ENCODE measurements at places on chromosomes 12 and 14.

GRCh38 chr14:104423701-104424405, 155.7 kb upstream of the C14orf180 start:
- DNase-seq = no peak

DNA sequence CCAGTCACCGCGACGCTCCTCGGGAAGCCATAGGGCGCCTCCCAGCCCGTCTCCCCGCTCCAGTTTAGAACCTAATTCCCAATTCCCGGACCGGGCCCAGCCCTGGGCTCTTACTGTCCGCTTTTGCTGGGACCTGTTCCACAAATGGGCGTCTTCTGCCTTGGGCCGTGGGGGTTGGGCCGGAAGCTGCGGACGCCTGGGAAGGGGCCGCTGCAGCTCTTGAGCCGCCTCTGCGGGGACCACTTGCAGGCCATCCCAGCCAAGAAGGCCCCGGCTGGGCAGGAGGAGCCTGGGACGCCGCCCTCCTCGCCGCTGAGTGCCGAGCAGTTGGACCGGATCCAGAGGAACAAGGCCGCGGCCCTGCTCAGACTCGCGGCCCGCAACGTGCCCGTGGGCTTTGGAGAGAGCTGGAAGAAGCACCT, 797 bp downstream of the UNG start:
- DNase-seq = peak; percentile 74

DNA sequence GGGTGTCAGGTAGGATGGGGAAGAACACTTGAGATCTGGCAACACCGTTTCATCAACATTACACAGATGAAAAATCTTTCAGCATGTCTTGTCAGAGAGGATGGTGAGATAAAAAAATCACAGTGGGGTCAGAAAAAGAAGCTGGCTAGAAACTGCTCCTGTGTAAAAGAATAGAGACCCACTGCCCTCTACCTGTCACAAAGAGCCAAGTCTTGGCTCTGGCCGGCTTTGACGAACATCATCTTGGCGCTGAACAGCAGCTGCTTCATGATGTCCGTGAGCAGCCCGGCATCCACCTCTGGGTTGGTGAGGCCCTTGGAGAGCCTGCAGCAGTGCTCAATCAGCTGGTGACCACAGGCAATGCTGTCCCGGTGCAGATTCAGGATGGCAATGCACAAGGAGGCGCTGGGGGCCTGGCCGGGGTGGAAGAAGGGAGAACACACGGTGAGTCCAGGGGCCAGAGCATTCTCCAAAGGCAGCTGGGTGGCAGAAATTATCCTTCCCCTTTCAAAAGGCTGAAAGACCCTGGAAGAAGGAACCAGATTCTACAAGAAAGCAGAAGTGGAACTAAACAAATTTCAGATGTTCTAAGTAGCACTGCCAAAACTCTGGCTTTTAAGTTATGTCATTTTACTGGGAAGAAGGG, 50.2 kb downstream of the ZFYVE26 start:
- no peak for DNase-seq

DNA sequence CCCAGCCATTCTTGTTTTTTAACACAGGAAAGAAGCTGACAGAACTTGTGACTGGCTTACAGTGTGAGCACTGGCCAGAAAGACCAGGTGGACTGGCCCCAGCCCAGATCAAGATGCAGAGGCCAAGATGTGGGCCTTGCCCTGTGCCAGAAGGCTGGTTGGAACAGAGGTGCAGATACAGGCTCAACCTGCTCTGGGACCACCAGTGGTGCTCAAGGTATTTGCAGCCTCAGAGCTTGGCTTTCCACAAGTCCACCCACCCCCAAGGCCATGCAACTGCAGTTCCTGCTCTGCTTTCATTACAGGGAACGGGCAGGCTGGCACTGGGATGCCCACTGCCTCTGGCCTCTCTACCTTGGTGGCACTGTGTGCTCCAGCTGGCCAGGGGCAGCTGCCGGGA, 23.3 kb downstream of the ZFC3H1 start:
- no peak for DNase-seq

- no peak for DNase-seq
Observed at GRCh38 chr12:58893495-58893894, 26.8 kb downstream of the LRIG3 start.

- DNase-seq = no peak
Observed at GRCh38 chr12:110555577-110556406, 27.3 kb downstream of the PPTC7 start.

- DNase-seq = no peak
Observed at GRCh38 chr12:69330475-69331473, 17.4 kb upstream of the LYZ start.

DNA sequence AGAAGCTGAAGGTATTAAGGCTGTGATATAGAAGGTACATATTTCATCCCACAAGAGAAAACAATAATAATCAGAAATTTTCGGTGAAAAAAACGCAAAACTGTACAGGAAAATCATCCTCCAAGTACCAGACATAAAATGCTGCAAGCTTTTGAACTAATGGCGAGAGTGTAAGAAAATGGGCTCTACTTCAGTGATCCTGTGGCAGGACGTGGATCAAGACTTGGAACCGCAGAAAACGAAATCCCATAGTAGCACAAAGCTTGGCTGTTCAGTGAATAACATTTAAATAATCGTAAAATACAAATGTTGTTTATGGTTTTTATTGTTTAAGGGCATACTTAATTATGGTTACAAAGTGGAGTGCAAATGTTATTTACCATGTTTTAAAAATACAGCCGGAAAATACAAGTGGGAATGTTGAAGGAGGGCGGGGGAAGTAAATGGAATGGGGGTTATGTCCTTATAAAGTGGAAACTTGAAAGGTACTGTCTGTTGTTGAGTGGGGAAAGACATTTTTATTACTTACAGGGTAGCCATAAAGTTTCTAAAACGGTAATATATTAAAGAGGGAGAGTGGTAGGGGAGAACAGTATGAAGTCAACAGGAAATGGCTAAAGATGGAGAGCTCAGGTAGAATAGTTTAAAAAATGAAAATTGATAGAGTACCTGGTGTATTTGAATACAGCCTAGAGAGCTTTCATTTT, 1.1 kb downstream of the SMIM10L1 start:
- DNase-seq = no peak

DNA sequence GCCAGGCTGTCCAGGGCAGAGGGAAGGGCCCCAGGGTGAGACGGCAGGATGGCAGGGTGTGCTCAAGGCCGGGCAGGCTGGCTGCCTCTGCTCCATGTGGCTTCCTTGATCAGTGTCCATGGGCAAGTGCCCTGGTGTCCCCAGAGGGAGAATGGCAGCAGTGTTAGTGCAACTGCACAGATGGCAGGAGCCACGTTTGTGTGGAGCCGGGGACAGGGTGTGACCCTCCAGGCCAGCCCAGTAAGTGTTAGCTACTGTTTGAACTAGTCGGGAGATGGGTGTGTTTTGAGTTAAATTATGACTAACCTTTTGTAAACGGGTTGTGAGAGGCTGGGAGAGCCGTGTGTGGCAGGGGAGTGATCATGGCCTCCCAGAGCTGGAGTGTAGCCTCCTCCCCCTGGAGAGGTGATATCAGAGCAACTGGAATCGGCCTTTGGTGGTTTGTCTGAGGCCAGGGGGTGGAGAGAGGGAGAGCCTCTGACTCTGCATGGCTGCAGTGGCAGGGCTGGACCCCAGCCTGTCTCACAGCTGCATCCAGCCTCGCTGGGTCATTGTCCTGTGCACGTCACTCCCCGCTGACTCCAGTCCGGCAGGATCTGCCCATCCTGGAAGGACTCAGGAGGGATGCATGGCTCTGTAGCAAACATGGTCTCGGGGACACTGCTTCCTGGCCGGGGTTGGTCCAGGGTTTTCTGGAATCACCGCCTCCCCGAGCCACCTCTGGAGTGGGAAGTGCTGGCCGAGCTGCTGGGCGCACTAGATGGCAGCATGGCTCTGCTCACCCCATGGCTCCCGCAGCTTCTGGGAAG, 27.8 kb downstream of the AACS start:
- DNase-seq = peak; percentile 25

DNA sequence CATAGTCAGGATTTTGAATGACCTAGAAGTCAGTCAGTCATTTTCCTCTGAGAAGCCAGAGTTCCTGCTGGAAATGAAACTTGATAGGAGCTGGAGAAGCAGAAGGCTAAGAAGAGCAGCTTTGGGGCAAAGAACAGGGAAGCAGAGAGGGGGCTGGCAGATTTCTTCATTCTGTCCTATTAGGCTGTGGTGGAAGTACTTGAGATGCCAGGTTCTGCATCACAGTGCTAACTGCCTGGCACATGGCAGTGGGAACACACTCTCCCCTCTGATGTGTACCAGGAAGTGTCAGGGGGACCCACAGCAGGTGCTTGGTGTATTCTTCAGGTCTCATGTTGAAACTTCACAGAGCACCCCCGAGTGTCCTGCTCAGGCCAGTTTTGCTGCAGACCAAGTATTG, 61.0 kb downstream of the SUSD6 start:
- DNase-seq = no peak

- no peak for DNase-seq
Observed at GRCh38 chr12:39252628-39253027, 190.3 kb downstream of the KIF21A start.

DNA sequence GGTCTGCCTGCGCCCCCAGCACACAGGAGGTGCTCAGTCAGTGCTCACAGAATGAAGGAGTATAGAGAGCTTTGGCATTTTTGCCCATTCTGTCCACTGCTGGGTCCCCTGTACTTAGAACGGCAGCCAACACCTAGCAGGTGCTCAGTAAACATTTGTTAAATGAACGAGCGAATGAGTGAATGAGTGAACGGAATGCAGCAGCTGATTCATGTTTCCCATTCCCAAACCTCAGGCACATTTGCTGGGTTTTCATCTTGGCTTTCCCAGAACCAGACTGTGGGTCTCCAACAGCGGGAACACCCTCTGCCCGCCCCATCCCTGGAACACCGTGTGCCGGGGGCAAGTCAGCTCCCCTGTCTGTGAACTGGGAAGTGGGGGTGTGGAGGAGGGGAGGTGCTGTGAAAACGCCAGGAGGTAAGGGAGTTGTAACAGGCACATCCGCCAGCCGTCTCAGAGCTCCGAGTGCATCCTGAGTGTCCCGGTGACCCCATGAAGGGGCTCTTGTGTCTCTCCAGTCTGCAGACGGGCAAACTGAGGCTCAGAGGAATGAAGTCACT, 47.3 kb downstream of the SCARB1 start:
- no peak for DNase-seq

DNA sequence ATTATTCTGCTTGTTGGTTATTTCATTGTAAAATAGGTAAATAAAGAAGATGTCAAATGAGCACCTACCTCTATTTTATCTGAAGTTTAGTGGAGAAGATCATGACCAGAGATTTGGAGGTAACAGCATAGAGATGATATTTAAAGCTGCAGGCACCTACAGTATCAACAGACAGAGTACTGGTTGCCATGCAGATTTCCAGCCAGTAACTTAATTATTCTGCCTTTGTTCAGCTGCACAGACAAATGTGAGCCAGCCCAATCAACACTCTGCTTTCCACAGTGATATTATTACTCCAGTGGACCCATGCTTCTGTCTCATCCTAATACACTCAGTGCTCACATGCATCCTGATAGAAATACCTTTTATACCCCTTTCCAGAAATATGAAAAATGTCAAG, 348.5 kb upstream of the RGS6 start:
- no peak for DNase-seq

Data from anterior cingulate cortex (tissue), 58 donors.